ENCODE measurements at places on chromosomes 16 and 17.

GRCh38 chr17:9331279-9332131, 244.1 kb downstream of the STX8 start:
- DNase-seq = no peak

- DNase-seq = peak; percentile 59
Measured at GRCh38 chr17:9932491-9932890, 27.4 kb upstream of the RCVRN start.

GRCh38 chr17:78844301-78845005, 3.8 kb upstream of the USP36 start:
- no peak for DNase-seq

GRCh38 chr16:66337463-66338188, 28.9 kb upstream of the CDH5 start:
- DNase-seq = peak; percentile 8
